ENCODE measurements at places on chromosomes 7 and 10.

DNA sequence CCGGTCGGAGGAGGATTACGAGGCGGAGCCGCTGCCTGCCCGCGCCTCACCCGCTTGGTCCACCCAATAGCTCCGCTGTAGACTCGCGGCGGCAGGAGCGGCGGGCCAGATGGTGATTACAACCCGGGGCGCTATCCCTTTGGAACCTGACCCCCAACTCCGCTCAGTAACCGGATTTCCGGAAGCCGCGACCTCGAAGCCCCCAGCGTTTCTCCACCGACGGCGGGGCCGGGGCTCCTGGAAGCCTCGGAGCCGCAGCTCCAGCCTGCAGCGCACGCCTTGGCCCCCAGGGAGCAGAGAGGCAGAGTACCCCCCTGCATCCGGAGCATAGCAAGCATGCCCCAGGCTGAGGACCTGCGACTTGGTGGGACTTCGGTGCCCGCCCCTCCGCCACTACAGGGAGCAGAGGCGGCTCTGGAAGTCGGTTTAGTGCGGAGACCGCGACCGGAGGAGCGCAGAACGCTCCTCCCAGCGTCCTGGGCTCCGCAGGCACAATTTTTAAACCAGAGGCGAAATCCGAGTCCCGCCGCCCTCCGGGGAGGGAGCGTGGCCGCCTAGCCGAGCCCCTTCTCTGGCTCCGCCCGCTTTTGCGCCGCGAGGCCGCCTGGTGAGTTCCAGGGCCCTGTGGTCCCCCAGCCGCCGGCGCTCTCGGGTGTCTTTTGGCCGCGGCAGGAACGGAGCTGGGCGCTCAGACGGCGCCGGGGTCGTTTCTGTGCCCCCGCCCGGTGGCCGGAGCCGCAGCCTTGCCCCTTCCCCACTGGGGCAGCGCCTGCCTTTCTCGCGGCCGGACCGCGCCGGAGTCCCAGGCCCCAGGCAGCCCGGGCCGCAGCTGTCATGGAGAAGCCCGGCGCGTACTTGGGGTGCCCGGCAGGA is 28.2 kb upstream of the BMS1 start:
- no peak for DNase-seq

GRCh38 chr7:144085978-144086377 is at the start of gene OR2A12:
Gene OR2A12, plus strand, starts transcription at chr7:144086278. Its CDS starts 8,830 bp downstream, at chr7:144095108.
- no peak for DNase-seq

- no peak for DNase-seq
Measured at GRCh38 chr10:92697663-92698511, 8.1 kb downstream of the HHEX start.

DNA sequence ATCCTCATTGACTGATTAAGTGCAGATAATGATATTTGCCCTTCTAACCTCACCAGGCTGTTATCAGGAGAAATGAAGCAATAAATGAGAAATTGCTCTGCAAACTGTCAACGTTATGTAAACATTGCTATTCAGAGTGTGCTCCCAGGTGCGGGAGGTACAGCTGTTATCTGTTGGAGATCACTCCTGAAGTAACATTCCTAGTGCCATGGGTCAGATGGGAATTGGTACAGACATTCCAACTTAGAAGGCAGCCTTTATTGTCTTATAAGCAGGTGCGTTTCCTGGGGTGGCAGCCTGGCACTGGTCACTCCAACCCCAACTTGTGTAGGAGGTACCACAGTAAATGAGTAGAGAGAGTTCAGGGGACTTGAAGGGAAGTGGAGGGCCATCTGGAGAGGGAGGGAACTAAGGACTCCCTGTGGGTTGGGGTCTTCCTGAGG is 36.8 kb downstream of the HK1 start:
- DNase-seq: no peak

GRCh38 chr10:102484021-102484420 is 18.5 kb downstream of the ACTR1A start:
- DNase-seq: no peak

Data from HS-27A (cell line).